ENCODE measurements at places on chromosomes 3 and 15.

DNA sequence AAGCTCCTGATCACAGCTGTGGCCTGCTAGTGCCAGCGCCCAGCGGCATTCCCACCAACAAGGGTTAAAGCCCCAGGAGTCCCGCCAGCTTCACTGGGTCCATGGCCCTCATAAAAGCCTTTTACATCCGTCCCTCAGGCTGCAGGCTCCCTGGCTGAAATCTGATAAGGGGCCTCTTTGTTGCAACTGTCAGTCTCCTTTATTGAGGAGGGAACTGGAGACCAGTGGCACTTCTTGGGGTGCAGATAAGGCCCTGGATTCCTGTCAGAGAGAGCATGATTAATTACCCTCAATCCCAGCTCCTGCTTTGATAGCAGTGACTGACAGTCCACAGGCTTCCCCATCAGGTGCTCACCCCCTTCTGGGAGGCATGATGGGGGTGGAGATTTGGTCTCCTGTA is 30.9 kb upstream of the CLK3 start:
- DNase-seq = no peak

DNA sequence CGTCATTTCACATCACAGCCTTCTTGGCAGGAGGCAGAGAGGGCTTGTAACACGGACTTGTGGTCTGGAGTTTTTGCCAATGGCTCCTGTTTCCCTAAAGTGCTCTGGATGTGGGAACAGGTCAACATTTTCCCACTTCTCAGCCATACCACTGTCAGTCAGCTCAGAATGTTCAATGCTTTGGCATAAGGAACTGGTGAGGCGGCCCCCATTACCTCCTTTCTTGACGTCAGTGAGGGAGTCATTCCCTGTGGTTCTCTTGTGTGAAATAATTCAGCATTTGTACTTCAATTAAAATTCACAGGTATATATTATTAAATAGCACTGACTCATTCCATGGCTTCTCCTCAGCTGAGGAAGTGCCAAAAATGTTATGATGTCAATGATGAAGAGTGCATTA is 167.1 kb downstream of the P3H2 start:
- DNase-seq = no peak

DNA sequence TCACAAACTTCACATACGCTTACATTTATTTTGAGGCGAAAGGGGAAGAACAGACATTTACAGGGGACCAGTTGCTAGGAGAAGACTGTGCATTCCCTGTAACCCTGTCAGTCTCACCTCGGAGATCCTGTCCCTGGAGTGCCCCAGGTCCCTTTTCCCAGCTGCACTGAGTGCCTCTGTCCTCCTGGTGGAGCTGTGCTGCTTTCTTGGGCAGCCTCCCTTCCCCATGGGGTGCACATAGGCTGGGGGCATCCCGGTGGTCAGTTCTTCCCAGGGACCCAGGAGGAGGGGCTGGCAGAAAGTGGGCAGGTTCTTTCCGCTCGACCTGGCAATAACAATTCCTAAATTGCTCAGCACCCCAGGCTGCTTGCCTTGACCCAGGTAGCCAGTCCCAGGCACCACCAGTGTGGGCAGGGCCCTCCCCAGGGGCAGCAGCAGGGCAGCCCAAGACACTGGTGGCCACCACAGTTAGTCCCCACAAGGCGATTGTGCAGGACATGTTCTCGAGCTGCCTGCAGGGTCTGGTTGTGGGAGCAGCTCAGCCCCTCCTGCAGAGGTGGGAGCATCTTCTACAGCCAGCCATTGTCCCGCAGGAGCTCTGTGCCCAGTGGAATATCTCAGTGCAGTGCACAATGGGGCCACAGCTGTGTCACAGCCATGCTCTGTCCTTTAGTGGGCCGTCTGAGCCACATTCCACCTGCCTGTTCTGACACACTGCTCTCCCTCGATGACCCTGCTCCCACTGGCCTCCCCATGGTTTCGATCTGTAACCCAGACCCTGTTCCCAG is 36.3 kb downstream of the APBA2 start:
- no peak for DNase-seq

- DNase-seq = no peak
Observed at GRCh38 chr15:66724732-66725463, 22.9 kb downstream of the SMAD6 start.

DNA sequence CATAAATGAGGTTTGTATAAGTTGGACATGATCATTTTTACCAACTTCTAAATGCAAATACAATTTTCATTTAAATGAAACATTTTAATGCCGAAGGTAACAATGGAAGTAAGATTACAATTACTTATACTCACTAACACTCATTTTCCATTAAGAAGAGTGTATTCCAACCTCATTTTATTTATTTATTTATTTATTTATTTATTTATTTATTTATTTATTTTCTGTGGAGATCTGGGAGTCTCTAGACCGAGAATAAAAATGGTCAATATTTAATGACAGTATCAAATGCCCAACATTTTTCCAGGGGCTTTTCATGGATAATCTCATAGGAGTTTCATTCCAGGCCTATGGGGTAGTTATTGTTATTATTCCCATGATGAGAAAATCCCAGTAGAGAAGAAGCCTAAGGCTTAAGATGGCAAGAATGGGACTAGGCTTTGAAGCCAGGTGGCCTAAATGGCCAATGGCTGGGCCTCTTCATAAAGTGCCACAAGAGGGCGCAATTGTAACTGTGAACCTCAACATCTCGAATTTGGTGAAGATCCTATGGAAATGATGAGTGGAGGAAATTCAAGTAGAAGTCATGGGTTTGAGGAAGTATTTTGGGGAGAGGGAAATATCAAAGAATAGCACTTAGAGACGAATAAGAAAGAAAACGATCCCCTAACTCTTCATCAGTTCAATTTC is 21.3 kb downstream of the VGLL3 start:
- no peak for DNase-seq

- no peak for DNase-seq
Observed at GRCh38 chr3:40754994-40755393, 230.2 kb downstream of the ZNF621 start.

- DNase-seq = no peak
Observed at GRCh38 chr3:149448331-149448831, 26.1 kb upstream of the TM4SF4 start.

DNA sequence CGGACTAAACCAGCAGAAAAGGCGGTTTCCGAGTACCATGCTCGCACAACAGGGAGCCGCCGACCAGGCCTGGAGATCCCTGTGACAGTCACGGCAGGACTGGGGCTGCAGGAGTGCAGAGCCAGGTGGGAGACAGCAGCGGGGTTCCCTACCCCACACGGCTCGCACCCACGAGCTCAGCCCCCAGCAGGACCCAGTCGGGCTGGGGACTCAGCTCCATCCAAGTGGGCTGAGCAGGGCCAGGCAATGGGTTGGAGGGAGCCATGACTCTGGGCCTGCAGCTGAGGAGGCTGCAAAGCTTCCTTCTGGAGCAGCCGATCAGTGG is 15.8 kb downstream of the XXYLT1 start:
- no peak for DNase-seq

- no peak for DNase-seq
Observed at GRCh38 chr3:101266566-101266965, 53.8 kb downstream of the IMPG2 start.

- no peak for DNase-seq
Observed at GRCh38 chr3:77081240-77081661, 41.4 kb downstream of the ROBO2 start.

GRCh38 chr3:154040283-154040682 is 80.9 kb upstream of the ARHGEF26 start:
- no peak for DNase-seq
